ENCODE measurements at places on chromosomes 11 and 22.

DNA sequence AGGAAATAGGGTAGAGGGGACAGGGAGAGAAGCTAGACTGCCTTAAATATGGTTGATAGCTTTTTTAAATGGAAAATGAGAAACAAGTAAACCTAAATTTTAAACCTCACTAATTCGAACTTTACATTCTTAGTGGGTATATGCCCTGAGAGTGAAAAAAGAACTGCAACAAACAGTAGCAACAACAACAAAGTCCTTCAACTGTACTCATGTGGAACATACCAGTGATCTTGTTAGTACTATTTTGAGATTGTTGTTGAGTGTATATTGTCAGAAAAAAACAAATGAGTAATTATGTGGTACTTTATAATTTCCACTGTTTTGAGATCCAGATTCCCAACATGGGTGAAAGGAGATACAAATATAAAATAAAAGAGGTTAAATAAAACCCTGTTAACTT lies 88.9 kb upstream of the TNRC6B start:
- no peak for DNase-seq

DNA sequence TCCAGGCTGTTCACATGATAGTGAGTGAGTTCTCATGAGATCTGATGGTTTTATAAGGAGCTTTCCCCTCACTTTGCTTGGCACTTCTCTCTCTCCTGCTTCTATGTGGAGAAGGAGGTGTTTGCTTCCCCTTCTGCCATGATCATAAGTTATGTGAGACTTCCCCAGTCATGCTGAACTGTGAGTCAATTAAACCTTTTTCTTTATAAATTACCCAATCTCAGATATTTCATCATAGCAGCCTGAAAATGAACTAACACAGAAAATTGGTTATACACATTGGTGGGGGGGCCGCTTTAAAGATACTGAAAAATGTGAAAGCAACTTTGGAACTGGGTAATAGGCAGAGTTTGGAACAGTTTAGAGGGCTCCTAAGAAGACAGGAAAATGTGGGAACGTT lies 741.1 kb upstream of the LUZP2 start:
- no peak for DNase-seq

DNA sequence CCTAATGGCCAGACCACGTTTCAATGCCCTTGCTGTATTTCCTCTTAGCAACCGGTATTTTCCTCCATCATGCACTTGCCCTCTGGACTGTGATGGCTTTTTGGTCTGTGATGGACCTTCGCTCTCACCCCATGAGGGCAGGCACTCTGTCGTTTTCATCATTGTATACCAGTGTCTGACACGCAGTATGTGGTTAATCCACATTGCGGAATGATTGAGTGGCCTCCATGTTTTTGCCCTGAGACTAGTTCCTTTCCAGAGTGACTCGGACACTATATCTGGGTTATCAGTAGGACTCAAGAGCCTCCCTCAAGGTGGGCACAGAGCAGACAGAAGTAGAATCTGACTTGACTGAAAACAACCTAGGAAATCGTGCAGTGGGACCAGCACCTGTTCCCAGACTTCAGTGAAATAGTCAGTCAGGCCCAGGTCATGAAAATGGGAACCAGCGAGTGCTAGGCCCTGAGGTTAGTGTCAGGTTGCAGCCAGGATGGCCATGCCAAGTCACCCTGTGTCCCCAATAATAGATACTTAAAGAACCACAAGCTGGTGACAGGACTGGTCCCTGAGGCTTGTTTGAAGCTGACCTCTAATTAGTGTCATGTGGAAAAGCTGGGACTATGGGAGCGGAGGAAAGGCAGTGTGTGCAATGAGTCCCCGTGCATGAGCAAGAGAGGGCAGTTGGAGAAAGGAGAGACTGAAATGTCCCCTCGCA lies 464.7 kb downstream of the INSC start:
- DNase-seq: no peak

DNA sequence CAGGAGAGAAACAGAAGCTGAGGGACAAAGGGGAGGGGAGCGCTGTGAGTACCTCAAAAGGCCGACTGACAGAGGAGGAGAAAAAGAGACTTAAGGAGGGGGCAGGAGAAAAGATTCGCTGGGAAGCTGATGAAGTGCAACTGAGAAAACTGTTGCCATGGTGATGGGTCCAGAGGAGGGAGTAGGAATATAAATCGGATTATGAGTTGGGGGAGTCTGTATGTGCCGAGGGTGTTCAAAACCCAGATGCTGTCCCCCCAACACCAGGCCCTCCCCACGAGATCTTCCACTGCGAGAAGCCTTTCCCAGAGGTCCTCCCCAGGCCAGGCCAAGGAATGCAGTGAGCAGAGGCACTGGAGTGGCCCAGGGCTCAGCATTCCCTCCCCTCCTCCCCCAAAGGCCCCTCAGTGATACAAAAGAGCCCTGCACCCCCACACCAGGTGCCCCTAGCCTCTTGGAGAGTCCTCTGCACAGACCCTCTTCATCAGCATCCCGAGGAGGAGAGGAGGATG lies 13.7 kb upstream of the BCL9L start:
- no peak for DNase-seq

DNA sequence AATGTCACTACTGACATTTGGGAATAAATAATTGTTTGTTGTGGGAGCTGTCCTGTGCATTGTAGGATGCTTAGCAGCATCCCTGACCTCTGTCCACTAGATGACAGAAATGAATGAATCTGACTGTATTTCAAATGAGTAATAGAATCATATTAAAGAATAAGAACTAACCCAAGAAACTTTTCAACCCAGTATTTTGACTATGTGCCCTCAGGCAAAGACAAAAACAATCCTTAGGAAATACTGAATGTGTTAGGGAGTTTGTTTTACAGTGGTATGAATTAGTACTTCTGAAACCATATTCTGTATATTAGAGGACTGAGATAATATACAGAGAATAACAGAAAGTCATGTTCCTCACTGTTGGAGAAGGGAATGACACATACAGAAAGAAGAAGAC lies 320.9 kb upstream of the PITPNB start:
- DNase-seq: no peak

DNA sequence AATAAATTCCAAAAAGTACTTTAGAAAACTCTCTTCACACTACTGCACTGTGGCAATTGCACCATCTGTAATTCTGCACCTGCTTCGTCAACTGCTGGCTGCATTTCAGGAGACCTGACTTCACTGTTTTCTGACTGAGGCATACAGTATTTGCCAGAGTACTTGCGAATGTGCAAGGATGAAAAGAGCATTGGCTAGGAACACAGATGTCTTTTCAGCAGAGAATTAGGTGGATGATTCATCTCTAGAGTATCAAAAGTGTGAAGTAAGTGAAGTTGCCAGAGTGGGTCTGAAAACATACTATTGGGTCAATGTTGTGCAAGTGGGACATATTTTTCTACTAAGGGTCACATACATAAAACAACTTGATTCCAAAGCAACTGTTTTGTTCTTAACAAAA lies 427.5 kb upstream of the CCDC90B start:
- no peak for DNase-seq

GRCh38 chr11:76048763-76049162 lies 157.5 kb downstream of the WNT11 start:
- DNase-seq: no peak

DNA sequence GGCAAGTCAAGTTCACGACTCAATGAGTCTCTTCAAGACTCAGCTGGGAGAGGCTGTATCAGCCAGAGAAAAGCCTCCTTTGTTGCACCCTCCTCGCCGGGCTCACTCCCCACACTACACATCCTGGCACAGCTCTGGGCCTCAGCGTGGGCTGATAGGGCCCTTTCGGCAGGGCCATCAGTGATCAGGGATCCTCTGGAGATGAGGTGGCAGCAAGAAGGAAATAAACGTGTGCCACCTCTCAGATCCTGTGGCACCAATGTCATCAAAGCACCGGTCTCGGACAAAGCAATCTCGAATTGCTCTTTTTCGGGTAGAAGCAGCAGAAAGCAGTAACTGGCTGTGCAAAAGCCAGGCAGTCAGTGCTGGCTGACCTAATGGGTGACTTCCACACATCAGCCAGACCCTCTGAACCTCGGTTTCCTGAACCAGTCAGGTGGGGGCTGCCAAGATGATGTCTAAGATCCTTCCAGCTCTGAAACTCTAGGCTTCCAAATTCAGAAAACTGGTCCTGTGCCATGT lies 2.1 kb downstream of the EHD1 start:
- DNase-seq: no peak

DNA sequence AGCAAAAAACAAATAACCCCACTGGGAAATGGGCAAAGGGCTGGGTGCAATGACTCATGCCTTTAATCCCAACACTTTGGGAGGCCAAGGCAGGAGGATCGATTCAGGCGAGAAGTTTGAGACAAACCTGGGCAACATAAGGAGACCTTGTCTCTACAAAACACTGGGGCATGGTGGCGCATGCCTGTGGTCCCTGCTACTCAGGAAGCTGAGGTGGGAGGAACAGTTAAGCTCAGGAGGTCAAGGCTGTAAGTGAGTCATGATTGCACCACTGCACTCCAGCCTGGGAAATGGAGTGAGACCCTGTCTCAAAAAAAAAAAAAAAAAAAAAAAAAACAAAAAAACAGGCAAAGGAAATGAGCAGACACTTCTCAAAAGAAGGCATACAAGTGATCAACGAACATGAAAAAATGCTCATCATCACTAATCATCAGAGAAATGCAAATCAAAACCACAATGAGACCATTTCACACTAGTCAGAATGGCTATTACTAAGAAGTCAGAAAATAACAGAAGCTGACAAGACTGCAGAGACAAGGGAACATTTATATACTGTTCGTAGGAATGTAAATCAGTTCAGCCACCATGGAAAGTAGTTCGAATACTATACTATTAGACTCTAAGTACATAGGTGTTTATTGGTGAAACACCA lies 48.2 kb upstream of the SMCO4 start:
- no peak for DNase-seq

Measured in NCI-H1092 (cell line).